Fibroblast of skin of left quadriceps (primary cell): ENCODE measurements at places on chromosomes 6 and 20.
A peak's percentile ranks its signal among the peaks of the same experiment; 100 is the strongest.

- DNase-seq: no peak
Observed at GRCh38 chr6:147103694-147104093, 100.5 kb upstream of the STXBP5 start.

- peak; percentile 69 for DNase-seq
Observed at GRCh38 chr6:25302677-25303128, 23.5 kb downstream of the CARMIL1 start.

DNA sequence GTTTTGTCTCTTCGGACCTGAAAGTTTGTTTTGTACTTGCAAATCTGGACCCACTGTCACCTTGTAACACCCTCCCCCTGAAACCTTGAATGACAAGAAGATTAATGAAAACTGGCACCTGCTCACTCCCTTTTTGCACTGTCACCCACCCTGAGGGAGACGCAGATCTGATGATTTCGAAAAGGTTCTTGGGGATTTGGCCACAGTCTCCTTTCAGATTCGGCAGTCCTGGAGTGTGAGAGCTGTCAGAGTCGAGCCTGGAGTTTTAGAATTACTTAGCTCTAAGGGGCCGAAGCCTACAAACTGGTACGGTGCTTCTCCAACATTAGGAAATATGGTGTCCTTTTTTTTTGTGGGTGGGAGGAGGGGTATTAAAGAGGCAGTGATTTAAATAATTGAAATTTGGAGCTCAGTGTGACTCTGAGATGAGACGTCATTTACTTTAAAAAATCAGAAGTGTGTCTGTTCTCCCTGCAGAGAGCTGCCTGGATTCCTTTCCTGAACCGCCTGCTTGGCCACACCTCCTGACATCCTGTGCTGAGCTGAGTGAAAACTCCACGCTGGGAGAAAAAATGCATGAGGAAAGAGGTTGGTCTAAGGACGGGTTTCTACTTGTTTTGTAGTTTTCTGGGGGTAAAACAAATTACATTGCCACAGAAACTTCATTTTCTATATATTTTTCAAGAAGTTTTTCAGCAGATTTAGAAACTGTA is 447.0 kb upstream of the CDH4 start:
- no peak for DNase-seq

DNA sequence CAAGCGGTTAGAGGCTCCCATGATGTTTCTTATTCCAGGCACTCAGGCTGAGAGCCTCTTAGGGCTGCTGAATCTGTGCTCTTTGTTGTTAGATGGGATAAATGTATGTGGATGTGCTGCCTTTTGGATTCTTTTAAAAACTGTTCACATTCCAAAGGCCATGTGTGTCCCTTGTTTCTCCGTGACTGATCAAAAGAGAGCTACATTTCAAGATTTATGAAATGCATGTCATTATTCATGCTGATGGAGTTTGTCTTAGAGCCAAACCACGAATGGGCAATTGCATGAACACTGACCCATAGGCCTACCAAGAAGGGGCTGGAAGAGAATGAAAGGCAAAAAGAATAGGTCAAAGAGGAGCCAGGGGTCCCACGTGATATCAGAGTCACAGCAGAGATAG is 104.9 kb upstream of the TSHZ2 start:
- DNase-seq: no peak

DNA sequence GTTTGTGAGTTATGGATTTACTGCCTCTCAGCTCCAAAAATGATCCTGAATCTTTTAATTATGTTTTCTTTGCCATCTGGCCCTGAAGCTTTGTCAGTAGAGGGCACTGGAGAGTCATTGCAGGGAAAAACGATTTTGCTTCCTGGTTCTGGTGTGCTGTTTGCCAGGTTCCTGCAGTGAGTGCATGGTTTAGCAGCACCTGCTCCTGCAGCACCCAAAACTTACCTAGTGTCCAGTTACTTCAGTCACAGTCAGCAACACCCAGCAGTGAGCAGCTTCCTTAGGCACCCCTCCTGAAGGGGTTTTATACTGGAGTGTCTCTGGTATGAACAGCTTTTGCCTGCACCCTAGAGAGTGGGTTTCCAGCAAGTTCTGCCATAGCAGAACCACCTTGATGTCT is 6.0 kb upstream of the TRIM26 start:
- DNase-seq: no peak

DNA sequence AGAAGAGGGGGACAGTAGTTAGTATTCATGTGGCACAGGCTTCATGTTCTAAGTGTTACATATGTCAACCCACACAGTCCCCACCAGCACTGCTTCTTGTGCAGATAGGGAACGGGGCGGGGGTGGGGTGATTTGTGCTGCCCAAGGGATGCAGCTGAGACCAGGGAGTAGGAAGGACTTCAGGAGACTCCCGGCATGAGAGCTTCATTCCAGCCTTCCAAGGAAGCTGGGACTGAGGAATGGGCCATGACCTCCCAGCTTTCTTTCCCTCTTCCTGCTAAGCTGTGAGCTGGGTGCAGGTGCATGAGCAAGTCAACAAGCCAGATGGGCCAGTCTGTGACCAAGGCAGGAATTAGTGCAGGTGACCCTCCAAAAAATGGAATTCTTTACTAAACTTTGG is 9.2 kb downstream of the BEND3 start:
- no peak for DNase-seq

DNA sequence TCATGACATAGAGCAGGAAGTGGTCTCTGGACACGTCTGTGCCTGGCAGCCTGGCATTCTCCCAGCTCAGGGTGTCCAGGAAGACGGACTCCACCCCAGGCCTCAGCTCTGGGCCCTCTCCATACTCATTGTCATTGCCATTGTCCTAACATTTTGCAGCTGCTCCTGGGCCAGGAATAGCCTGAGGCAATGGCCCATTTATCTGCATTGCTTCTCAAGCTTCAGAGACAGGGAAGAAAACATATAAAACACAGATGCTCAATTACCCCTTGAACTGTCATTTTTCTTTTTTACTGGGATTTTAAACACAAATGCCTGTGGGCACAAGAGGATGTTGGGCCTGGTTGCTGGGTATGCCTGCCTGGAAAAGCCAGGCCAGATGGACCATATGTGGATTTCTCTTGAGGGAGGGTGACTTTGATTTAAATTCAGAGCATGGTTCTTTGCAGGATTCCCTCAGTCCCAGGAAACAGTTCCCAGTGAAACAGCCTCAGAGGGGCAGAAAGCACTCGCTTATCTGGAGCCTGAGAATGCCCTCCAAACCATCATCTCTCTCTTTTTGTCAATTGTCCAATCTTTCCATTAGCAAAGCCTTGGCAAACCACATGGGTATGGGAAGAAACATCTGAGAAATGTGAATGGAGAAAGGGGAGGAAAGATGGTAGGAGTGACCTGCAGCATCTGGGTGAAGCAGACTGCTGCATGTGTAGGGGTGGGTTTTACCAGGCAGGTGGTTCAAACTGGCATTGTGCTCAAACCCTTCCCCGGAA is 17.9 kb downstream of the LAMP5 start:
- no peak for DNase-seq

DNA sequence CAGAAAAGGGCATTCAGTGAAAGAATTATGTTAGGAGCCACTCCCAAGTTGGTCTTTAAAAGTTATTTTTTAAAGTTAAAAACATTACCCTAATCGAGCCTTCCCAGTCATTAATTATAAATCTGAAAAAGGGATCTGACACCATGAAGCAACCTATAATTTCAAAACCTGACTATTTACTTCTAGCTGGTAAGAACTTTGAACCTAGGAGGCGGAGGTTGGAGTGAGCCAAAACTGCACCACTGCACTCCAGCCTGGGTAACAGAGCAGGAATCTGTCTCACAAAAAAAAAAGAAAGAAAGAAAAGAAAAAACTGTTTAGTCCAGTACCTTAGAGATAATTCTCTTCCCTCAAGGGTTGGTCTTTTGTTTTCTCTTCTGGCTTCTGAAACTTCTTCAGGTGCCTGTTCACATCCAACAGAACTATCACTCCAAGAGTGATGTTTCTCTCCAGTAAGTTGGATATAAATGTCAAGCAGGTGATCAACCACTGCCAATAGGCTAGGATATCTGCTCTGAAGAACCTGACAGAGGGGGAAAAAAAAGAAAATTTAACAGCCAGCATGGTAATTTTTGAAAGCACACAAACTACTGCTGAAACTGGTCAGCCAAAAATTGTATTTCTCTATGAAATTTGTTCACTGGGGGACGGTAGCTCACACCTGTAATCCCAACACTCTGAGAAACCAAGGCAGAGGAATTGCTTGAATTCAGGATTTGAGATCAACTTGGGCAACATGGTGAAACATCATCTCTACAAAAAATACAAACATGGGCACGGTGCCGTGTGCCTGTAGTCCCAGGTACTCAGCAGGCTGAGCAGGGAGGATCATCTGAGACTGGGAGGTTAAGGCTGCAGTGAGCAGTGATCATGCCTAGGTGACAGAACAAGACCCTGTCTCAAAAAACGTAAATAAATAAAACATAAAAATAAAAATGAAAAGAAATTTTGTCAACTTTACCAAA is 38.2 kb downstream of the MDN1 start:
- DNase-seq: no peak

DNA sequence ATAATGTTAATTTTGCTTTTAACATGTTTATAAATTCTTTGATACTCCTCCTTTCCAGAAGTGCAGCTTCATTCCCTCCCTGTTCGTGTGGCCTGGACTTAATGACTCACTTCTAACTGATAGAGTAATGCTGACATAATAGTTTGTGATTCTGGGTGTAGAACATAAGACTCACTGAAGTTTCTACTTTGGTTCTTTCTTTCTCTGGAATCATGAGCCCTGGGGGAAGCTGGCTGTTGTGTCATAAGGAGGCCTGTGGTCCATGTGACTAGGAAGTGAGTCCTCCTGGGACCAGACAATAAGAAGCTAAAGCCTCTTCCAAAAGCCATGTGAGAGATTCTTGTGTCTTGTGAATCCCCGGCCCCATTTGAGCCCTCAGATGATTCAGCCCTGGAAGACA is 30.5 kb upstream of the HLA-G start:
- DNase-seq: peak; percentile 43
